ENCODE measurements at places on chromosomes 7 and 10.
A peak's percentile ranks its signal among the peaks of the same experiment; 100 is the strongest.

- DNase-seq: no peak
Observed at GRCh38 chr10:100773646-100774045, 28.3 kb downstream of the PAX2 start.

GRCh38 chr10:64059884-64060283, 538.7 kb downstream of the REEP3 start:
- no peak for DNase-seq

- no peak for DNase-seq
Observed at GRCh38 chr10:130723704-130724103, 587.5 kb downstream of the GLRX3 start.

DNA sequence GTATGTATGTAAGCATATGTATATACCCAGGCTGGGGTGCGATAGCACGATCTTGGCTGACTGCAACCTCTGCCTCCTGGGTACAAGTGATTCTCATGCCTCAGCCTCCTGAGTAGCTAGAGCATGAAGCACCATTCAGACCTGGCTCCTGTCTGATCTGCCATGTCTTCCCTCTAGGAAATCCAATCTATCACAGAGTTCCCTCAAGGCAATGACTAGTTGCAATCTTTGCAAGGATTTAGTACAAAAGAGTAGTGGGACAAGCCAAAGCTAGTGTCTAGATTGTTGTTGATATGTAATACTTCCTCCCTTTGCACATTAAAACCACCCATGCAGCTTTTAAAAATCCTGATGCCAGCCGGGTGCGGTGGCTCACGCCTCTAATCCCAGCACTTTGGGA, 60.5 kb upstream of the PRKAR2B start:
- no peak for DNase-seq

DNA sequence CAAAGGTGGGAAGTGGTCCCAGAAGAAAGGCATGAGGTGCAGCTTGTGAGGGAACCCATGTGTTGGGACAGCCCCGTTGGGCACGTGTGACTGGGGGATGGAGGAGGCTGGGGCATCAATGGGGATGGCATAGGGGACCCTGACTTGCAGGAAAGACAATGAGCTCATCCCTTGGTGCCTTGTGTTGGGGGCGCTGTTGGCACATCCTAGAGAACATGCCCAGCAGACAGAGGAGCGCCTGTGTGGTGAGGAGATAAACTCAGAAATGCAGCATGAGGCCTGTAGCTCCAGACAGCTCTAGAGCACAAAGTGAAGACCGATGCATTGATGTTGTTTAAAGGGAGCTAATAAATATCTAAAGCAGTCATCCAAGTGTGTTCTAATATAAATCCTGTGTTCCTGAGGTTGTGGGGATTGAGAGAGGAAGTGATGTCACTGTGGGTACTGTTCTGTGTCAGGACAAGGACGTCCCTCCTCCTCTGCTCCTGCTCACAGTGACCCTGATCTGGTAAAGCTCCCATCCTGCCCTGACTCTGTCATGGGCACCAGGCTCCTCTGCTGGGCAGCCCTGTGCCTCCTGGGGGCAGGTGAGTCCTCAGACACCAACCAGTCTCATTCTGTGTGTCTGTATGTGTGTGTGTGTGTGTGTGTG, 126.1 kb upstream of the PRSS58 start:
- peak; percentile 44 for DNase-seq

DNA sequence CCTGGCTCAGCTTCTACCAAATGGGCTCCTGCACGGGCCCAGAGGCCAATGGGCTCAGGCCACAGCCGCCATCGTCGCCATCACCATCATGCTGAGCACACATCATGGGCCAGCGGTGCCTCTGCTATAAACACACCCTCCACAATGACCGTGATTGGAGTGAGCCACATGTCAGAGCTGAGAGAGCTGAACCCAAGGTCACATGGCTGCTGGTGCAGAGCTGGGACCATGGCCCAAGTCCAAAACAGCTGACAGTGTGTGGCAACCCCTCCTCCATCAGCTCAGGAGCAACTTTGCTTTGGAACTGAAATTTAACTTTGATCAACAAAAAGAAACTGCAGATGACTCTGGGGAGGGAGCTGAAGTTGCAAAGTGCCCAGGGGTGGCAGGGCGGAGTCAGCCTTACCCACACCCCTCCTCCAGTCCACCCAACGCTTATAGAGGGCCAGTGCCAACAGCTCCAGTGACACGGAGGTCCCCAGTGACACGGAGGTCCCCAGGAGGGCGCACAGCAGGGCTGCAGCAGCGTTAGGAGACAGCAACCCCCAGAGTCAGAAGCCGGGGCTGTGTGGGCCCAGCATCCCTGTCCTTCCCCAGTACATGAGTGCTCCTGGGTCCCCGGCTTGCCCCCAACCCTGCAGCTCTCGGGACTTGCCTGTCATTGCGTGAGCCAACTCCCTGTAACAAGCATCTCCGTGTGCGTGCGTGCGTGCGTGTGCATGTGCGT, 249.6 kb downstream of the ELFN1 start:
- DNase-seq: no peak

DNA sequence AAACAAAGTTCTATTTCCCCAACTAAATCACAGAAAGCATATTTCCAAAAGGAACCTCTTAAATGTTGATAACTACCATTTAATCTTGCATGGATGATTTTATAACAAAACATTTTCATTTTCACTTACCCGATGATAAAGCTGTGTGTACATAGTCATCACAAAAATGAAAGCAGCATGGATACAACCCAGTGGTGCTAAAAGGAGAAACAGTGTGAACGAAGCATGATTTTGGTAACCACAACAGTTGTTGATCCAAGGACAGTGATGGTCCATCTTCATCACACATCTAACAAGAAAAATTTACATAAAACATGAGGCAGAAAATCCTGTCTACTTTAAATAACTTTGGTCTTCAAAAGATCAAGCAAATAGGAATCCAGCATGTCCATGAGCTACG, 4.7 kb downstream of the ZDHHC6 start:
- no peak for DNase-seq

DNA sequence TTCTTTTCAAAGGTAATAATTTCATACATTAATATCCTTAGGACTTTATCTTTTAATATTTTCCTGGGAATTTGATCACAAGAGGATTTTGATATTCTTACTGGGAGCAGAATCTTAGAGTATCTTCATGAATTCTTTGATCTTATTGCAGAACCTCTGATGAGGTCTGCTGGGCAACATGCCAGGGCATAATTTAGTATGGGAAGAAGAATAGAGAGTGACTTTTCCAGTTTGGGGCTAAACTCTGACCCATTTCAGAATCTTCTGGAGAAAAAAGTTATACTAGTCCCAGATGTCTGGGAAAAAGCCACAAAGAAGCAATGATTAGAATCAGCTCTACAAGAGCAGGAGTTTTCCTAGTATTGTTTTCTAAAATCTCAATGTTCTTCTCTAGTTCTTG, 28.0 kb upstream of the RSU1 start:
- no peak for DNase-seq

GRCh38 chr7:134939136-134939535, 47.2 kb upstream of the AGBL3 start:
- DNase-seq: no peak

DNA sequence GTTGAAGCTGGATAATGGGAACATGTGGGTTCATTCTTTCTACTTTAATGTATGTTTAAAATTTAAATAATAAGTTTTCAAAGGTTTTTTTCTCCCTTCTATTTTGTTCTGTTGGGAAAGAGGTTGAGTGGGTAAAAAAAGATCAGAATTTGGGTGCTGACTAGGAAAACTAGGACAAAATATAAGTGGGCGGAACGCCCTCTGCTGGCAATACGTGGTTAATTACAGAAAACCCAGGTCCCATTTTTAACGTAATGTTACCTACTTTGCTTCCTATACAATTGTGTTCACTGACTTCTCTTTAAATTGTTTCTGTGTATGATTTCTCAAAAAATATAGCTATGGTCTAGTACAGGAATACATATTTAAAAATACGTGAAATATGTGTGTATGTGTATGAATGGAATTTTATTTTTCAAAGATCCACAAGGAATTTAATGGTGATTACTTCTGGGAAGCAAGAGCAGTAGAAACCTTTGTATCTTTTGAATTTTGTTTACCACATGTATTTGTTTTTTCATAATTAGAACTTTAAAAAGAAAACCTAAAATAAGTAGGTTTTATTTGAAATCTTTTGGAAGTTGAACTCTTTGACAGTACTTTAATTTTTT, 8.7 kb downstream of the ECD start:
- DNase-seq: peak; percentile 72

- DNase-seq: no peak
Observed at GRCh38 chr10:102604439-102604841, 39.8 kb upstream of the TRIM8 start.

DNA sequence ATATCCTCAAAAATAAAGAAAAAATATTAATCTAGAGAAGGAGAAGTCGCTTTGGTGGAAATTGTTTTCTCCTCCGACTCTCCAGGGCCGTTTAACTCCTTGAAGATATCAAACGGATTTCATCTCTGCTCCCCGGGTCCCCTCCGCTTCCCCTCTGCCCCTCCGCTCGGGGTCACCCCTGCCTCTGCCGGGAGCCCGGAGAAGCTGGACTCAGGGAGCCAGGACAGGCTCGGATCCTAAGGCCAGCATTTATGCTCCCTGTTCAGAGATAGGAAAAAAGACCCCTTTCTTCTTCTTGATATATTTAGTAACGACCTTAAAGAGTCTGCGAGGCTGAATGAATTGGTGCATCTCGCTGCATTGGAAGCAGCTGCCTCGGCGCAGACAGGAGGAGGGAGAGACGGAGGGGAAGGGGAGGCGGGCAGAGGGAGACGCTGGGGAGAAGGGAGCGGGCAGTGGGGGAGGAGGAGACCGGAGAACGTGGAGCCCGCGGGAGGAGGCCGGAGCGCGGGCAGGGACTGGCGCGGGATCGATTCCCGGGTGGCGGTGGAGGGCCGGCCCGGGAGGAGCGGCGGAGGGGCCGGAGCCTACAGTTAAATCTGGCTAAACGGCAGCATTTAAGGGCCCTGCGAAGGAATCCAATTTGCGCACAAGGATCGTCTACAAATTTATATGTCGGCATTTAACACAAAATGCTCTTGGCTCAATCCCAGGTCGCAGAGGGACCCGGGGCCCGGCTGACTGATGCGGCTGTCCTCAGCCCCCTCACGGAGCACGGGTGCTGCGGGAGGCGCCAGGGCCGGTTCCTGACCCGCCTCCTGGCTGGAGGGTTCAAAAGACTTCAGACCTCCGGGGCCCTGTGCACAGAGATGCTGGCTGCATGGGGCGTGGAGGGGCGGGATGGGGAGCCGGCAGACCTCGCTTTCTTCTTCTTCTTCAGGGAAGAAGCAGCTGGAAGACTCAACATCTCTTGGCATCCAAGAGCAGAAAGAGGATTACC, 55.6 kb downstream of the CRTAC1 start:
- DNase-seq: no peak

- no peak for DNase-seq
Observed at GRCh38 chr10:104101902-104102301, 16.2 kb upstream of the COL17A1 start.

DNA sequence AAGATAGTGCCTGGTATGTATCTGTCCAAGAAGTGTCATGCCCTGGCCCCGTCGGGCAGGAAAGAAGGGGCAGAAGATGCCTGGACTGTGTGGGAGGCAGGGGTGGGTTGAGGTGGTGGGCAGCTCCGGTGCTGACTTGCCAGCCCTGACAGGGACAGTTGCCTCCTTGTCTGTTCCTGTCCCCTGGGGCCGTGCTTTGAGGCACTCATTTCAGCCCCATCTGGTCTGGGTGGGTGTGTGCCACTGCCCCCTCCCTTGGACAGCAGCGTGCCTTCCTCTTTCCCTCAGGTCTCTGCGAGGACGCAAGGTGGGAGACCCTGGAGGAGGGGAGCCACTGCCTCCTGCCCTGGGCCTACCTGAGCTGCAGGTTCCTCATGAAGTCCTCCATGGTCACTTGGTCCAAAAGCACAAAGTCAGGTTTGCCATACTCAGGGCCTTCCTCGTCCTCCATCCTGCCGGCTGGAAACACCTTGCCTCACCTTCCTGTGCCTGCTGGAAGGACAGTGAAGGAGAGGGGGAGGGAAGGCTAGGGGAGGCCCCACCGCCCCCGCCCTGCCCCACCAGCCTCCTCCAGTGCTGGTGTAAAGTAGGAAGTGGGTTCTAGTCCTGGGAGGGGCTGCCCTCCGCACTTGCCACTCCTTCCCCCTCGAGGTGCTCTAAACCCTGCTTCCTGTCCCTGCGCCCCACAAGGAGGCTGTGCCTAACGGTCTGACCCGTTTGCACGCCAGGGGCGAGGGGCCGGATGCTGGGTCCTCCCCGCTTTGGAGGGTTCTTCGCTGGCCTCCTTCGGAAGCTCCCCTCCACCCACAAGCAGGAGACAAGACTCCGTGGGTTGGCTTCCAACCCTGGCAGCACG, at the start of gene MYO1G:
Gene MYO1G (minus strand): TSS at position 505 of the 856 bp plus-strand sequence. CDS start 54 bp downstream, at position 451.
- peak; percentile 94 for DNase-seq
